ENCODE measurements at places on chromosomes 5 and 9. TPM values are rescaled to one million over a fixed set of nuclear protein-coding genes. Genes with fewer than 3 reads are reported as not detected.

DNA sequence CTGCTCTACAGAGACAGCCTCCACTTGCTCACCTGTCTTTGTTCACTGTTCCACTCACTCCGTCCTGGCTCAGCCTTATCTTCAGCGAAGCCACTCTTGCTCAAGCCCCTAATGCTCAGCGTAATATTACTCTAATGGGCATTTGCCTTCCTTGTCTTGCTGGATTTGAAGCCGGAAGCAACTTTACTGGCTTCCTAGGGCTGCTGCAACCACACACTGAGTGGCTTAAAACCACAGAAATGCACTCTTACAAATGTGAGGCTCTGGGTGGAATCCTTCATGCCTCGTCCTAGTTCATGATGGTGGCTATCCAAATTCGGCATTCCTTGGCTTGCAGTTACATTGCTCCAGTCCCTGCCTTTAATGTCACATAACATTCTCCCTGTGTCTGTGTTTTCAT is 85.5 kb upstream of the MARCHF11 start:
- H3K4me3 ChIP-seq: no peak overlapping the region
- no peaks in the 10 kb centered on the region for H3K36me3 ChIP-seq
- H3K4me1 ChIP-seq: no peaks in the 10 kb centered on the region
- H3K27me3 ChIP-seq: no peaks in the 10 kb centered on the region
- DNase-seq: no peak
- no peak overlapping the region for H3K27ac ChIP-seq

DNA sequence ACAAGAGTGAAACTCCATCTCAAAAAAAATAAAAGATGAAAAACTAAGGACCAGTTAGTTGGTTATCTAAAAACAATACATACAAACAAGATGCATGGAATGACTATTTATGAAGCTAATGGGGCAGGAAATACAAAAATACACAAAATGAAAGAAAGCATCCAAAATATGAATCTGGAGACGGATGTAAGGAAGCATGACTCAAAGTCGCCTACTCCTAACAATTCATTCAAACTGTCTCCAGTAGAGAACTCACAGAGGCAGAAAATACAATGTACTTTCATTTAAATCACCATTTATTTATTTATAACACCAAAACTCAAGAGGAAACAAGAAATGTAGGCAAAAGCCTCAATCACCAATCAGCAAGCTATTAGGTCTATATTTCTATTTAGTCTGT is 68.4 kb downstream of the SCAI start:
- no peaks in the 10 kb centered on the region for H3K36me3 ChIP-seq
- H3K4me1 ChIP-seq: no peaks in the 10 kb centered on the region
- DNase-seq: no peak
- no peaks in the 10 kb centered on the region for H3K27me3 ChIP-seq
- H3K27ac ChIP-seq: no peak overlapping the region

DNA sequence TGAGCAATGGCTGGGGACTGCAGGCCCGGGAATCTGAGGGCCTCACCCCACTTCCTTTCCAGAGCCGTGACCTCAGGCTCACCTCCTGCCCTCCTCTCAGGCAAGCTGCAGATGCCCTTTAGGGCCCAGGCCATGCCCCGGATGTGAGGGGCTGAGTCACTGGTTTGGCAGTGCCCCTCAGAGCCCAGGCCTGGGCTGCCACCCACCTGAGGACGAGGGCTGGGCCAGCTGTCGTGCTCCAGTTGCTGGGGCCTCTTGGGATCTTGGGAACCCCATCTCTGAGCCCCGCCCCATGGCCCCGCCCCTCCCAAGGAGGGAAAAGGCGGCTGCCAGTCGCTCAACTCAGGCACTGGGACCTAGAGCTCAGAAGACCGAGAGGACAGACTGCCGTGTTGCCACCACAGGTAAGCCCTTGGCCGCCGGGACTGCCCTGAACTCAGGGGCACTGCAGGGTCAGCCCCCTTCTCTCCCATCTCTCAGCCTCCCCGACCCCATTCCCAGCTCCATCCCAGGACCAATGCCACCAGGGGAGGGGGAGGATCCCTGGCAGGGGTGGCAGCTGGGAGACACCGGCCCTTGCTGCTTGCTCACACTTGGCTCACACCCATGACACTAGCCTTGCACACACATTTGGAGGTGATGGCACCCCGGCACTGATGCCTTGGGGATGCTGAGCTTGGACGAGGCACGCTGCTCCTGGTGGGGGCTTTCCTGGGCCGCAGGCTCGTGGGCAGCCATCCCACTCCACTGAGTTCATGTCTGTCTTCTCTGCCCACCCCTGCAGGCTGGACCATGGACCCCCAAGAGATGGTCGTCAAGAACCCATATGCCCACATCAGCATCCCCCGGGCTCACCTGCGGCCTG is at the start of gene CYSRT1:
Gene CYSRT1, plus strand, starts transcription at position 345 of the 865 bp plus-strand sequence. Its CDS starts 448 bp downstream, at position 793.
- H3K36me3 ChIP-seq: no peaks in the 10 kb centered on the region
- peaks cover 40% of the 10 kb centered on the region for H3K4me1 ChIP-seq
- H3K27ac ChIP-seq: peak within 1 kb of the TSS; percentile 75
- peak within 1 kb of the TSS; percentile 71 for H3K4me3 ChIP-seq
- DNase-seq: no peak
- peaks cover 3% of the 10 kb centered on the region for H3K27me3 ChIP-seq

DNA sequence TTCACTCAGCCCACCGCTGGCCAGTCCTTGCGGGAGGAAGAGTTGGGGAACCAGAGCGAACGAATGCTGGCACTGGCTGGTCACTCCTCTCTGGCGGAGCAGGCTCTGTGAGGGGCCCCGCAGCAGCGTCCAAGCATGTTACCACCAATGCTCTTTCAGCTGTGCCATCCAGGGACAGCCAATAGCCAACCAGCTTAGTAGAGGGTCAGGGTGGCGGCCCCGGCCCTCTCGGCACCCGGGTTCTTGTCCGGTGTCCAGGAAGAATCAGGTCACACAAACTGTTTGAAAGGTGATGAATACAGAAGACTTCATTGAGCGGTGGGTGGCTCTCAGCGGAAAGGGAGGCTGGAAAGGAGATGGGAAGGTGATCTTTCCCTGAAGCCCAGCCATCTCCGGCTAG is 135.3 kb downstream of the EGFLAM start:
- no peaks in the 10 kb centered on the region for H3K36me3 ChIP-seq
- no peak overlapping the region for H3K4me3 ChIP-seq
- no peak overlapping the region for H3K27ac ChIP-seq
- no peaks in the 10 kb centered on the region for H3K27me3 ChIP-seq
- no peaks in the 10 kb centered on the region for H3K4me1 ChIP-seq
- DNase-seq: no peak

DNA sequence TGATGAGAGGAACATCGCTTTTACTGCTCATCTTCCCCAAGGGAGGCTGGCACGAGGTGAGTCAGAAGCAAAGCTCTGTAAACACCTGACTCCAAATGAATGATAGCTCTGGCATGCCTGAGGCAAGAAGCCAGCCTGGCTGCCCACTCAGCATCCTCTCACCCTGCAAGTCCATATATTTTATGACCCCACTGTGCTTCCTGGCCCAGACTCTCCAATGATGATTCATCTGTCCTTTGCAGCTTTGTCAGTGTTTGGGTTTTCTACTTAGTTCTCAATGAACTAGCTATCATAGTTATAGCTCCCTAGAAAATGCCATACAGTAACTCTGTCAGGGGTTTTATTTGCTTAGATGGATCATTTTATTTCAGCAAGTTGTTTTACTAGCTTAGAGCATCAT is 52.1 kb upstream of the FSTL4 start:
- H3K36me3 ChIP-seq: no peaks in the 10 kb centered on the region
- DNase-seq: peak; percentile 56
- H3K27ac ChIP-seq: no peak overlapping the region
- H3K4me3 ChIP-seq: no peak overlapping the region
- peaks cover 3% of the 10 kb centered on the region for H3K27me3 ChIP-seq

ARL14EPL gene
- polyA plus RNA-seq: not detected

DNA sequence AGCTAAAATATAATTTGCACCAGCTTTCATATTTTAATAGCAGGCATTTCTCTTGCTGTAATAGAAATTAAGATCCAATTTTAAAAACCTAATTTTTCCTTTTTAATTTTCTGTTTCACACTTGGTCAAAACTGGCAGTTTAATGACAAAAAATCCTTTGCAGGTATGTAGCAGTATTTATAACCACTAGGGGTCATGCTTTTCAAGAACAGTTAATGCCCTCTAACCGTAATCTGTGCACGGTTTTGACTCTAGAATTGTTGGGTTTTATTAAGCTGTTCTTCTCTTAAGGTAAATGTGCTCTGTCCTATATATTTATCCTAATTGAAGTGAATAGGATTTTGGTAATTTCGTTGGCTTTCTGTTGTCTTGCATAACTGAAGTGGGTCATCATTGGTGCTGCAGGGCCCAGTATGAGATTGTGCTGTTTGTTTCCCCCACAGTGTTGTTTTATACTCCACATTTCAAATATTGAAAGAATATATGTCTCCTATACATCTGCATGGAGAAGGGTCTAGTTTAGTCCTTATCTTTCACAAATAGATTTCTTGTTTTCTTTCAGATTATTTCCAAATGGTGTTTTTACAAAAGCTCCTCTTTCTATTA is 107.4 kb downstream of the SCAMP1 start:
- H3K27ac ChIP-seq: no peak overlapping the region
- H3K36me3 ChIP-seq: no peaks in the 10 kb centered on the region
- DNase-seq: no peak
- no peaks in the 10 kb centered on the region for H3K27me3 ChIP-seq
- H3K4me3 ChIP-seq: no peak overlapping the region
- peaks cover 2% of the 10 kb centered on the region for H3K4me1 ChIP-seq

Data from keratinocyte (primary cell).